ENCODE measurements at places on chromosomes 7 and 10.

DNA sequence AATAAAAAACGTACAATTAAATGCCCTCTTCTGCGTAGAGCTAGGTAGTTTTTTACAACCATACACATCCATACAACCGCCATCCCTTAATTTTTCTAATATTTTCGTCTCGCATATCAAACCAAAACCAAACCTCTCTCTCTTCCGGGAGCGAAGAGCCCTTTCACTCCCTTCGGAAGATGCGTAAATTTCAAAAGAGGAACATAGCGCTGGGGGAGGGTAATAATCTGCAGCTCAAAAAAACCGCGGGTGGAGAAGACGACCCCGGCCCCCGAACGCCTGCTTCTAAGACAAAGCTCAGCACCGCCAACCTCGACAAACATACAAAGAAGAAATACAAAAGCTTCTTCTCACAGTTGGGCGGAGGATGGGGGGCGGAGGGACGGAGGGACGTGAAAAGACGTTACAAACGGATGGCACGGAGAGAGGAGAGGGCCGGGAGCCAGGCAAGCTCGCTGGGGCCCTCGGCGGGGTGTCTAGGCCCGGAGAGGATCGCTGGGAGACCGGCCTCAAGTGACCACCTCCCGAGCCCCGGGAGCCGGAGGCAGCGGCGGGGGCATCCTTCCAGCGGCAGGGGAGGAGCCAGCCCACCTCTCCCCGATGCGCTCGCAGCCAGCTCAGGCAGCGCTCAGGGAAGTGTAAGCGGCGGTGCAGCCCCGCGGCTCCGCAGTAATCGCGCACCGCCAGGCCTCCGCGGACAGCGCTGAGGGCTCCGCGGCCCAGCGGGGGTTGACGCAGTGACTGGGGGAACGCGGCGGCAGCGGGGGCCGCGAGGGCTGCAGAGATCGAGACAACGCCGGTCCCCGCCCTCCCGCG is 851 bp downstream of the MKRN1 start:
- DNase-seq, result peak; percentile 37

DNA sequence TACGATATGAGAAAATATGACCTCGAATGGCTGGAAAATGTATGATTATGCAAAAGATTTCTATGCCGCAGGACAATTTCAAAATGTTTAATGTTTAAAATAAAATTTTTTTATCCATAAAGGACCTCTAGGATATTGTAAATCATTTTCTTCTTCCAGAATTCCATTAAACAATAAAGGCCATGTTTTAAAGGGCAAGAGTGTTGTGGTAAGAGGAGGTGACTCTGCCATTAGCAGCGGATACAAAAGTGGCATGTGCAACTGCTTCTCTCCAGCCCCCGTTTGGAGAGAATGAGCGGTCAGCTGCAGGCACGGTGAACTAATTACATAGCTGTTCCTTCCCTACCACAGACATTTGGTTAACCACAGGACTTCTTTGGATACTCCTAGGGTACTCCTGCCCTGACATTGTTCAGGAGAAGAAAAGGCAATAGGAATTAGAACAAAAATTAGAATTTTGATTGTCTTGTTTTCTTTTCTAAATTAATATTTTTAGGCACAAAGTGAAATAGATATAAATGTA is 63.8 kb downstream of the HBP1 start:
- no peak for DNase-seq

GRCh38 chr7:148334959-148335577 is 255.5 kb upstream of the C7orf33 start:
- no peak for DNase-seq

DNA sequence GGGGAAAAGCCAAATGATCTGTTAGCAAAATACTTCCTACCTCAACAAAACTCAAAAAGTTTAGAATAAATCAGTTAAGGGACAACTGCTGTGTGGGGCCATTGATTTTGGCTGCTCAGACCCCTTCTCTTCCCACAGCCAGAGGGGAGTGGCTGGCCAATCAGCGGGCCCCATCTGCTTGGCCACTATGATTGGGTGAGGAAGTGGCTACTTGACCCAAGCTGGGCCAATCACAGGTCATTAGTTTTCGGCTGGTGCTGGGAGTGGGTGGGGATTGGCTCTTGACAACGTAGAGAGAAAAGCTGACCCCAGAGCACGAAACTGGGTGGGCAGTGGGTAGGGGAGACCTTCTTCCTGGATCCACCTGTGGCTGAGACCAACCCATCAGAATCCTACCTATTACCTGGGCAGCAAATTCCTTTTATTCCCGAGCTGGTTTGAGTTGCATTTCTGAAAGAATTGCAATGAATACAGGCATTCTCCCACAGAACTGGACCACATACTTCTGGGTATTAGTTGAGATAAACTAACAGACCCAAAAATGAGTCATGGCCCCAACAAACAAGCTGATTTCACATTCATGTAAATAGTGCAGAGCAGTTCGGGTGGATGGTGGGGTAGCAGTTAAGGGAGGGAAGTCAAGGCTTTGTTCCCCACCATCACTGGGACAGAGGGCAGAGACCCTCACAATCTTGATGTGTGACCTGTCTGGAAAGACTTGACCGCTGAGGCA is 35.6 kb upstream of the HMX3 start:
- DNase-seq, result no peak

DNA sequence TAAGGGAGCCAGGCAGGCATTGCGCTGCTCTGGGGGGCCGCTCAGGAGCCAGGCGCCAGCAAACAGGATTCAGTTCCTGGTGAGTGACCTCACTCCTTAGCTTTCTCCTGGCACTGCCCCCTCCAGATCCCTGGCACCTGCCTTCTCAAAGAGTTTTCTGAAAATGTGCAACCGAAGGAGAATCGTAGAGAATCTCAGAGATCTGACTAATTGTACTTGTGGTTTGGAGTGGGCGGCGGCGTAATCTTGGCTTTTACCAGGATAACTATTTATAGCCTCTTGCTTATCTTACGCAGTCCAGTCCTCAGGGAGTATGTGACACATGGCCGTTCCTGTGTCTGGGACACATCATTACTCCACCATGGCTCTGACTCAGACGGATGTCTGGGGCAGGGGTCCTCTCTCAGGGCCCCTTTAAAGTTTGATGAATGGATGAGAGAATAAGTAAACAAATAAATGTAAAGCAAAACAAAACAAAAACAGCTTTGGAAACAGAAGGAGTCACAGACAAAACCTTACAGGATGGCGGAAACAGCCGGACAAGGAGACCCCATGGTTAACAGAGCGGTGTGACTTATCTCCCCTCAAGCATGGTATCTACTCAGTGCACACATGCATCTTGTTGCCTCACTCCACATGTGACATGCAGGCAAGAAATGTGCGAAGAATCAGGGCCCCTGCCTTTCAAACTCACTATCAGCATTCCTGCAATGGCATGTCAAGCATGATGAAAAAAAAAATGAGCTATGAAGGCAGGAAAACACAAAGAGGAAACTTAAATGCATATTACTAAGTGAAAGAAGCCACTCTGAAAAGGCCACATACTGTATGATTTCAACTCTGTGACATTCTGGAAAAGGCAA is 99.7 kb downstream of the TNS3 start:
- DNase-seq, result no peak

GRCh38 chr10:86968271-86968993 is at the start of gene ADIRF:
TSS of gene ADIRF (plus strand) at chr10:86968482. CDS start at chr10:86968545, 63 bp downstream.
- DNase-seq, result no peak

DNA sequence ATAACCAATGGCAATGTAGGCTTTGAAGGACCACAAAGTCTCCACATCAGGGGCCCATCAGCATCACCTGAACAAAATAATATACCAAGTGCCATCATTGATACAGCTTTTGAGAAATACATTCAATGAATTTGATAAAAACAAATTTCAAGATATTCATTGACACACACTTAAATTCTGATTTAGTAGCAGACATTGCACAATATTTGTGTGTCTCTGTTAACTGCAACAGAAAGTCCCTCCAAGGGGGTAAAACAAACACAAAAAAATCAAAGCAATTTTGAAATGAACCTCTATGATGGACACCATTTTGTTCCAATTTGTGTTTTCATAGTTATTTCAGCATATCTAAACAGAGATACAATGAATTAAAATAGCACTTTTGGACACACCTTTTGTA is 86.8 kb upstream of the RSU1 start:
- no peak for DNase-seq

DNA sequence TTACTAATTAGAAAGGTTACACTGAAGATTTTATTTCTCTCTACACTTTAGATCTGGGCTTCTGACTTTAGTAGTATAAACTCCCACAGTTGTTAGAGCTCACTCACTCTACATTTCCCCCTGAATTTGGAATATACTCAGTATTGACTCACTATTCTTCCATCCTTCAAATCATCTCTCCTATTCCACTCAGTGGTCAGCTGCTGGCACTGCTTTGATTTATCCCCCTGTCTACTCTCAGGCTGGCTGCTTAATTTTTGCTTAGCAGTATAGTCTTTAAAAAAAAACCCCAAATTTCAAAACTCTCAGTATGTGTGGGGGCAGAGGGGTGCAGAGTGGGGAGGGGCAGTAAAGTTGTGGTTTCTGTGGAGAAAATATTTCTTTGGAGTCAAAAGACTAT is 68.9 kb downstream of the CDK6 start:
- DNase-seq, result no peak

DNA sequence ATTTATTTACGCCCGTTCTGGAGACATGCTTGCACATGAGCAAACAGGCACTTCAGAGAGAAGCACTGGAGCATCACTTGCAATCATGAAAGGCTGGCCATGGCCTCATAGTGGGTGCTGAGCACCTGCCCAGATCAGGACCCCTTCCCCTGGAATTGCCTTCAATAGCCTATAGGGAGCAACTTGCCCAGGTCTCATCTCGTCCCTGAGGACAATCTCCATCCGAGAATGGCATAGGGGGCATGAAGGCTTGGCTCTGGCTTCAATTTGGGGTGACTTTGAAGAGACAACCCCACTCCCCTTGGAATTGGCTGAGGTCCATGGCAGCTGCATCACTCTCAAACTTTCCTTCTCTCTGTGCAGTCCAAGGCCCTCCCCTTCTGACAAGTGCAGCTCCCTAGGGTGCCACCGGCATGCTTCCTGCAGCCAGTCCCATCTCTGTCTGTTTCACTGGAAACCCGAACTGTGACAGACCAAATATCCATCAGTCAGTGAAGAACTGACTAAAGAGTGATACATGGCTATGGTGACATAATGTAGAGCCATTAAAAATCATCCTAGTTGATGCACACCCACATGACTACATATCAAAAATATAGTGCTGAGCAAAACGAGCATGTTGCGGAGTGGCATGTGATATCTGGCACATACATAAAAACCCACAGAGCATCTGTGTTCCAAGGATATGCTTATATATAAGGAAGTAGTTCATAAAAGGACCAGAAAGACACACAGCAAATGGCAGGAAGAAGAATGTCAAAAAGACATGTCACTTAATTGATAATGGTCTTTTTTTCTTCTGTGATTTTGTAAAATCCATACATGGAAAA is 12.4 kb downstream of the GDF2 start:
- DNase-seq, result no peak

- DNase-seq, result no peak
Measured at GRCh38 chr7:116028787-116029186, 1.8 kb downstream of the TFEC start.

DNA sequence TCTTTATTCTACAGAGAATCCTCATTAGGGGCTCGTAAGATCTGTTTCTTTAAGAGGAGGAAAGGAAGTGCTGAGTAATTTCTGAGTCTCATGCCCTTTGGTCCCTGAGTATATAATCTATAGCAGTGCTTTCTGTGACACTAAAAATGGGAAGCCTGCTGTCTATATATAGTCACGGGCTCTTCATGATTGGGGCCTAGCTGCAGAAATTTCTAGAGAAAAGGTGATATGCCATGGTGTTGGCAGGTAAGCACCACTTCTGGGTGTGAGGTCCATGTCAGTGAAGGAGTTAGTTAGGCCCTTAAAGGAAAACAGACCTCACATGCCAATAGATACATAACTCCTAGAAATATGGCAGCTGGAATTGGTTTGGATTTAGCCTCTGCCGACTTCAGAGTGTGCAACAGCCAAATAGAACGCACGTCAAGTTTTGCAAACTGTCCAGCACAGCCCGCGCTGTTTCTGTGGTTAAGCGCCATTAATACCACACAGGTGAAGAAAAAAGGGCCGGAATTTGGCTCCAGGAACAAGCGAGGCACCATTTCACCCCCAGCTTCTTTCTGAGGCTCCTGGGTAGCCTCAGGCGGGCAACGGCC is 123.2 kb downstream of the TACC2 start:
- no peak for DNase-seq

- no peak for DNase-seq
Measured at GRCh38 chr7:121480566-121481335, 84.6 kb upstream of the FAM3C start.

- DNase-seq, result no peak
Measured at GRCh38 chr10:123101872-123102271, 33.9 kb upstream of the HMX3 start.

GRCh38 chr7:135160098-135160857 is 10.2 kb downstream of the CYREN start:
- no peak for DNase-seq

GRCh38 chr7:12032146-12032545 is 178.9 kb upstream of the TMEM106B start:
- no peak for DNase-seq

DNA sequence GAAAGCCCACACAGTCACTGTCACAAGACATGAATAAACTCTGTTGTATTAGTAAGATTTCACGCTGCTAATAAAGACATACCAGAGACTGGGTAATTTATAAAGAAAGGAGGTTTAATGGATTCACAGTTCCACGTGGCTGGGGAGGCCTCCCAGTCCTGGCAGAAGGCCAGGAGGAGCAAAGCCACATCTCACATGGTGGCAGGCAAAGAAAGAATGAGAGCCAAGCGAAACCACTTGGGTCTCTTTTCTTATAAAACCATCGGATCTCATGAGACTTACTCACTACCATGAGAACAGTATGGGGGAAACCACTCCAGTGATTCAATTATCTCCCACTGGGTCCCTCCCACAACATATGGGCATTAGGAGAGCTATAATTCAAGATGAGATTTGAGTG is 110.2 kb downstream of the ST8SIA6 start:
- no peak for DNase-seq

DNA sequence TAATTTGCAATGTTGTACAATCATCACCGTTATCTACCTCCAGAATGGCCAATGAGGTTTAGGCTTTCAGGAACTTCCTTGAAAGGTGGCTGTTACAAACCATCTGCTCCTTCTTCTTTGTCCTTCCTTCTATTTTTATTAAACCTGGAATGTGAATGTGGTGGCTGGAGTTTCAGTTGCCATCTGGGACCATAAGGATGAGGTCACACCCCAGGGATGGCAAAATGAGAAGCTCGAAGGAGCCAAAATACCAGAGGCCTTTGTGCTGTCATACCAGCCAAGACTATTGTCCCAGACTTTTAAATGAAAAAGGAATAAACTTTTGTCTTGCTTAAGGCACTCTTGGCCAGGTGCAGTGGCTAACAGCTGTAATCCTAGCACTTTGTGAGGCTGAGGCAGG is 30.9 kb upstream of the LMTK2 start:
- DNase-seq, result no peak

GRCh38 chr10:115432188-115432819 is 339.1 kb downstream of the ATRNL1 start:
- DNase-seq, result no peak

DNA sequence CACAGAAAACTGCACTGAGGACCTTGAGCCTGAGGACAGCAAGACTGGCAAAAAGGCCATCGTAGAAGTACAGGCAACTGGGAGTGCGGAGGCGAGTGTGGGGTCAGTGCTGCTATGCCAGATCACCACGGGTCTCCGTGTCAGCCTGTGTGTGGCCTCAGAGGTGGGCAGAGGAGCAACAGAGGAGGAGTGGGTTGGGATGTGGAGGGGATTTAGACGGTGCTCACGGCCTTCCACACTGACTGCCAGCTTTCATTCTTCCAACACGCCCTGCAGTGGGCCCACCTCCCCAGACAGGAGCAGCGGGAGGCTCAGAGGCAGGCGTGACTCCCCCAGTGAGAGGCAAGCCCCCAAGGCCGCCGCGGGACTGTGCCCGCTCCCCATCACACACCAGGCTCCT is 17.0 kb upstream of the ZMIZ1 start:
- DNase-seq, result no peak

Measured in stimulated activated CD4-positive, alpha-beta T cell treated with anti-CD3 and anti-CD28 coated beads, Interleukin-1b, Interleukin-23, amount 100 ng/mL, for 48 hours (primary cell).